Activated CD4-positive, alpha-beta T cell treated with anti-CD3 and anti-CD28 coated beads for 1 hour (primary cell): ENCODE measurements at places on chromosomes 7 and 10.

DNA sequence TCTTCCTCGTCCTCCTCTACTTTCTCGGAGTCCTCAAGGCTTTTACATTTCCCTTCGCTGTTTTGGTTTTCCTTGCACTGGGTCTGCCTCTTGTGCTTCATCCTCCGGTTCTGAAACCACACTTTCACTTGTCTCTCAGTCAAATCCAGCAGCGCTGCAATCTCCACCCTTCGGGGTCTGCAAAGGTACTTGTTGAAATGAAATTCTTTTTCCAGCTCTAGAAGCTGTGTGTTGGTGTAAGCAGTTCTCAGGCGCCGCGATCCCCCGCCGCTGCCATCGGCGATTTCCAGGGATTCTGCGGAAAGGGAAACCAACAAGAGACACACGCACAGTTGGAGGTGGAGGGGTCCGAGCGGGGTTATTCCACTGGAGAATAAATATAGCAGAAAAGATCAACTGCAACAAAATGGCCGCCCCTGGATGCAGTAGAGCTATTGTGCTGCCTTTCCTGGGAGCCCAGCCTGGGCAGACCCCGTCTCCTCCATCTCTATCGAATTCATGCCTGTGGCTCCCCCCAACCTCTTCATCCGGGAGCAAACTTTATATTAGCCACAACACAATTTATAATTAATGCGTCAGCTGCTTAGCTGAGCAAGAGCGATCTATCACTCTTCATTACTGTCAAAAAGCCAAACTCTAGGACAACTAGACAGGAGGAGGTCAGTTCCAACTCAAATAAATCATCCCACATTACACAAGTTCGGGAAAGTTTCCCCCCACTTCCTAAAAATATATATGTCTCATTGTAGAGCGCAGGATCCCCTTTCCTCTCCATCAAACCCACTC is 1.1 kb downstream of the HOXA2 start:
- DNase-seq = no peak

- DNase-seq = no peak
Observed at GRCh38 chr7:155713384-155713783, 68.9 kb downstream of the RBM33 start.

DNA sequence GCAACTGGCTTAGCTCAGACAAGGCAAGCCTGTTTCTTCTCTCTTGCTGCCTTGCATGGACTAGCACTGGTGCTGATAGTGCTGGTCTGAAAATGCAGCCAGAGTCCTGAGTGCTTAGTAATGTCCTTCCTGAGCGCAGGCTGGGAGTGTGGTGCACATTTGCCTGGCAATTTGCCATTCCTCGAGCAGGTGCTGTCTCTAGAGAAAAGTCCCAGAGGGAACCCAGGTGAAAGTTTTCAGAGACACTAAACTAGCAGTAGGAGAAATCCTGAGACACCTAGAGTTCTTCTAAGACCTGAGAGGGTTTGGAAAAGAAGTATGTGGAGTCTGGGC is 1.9 kb downstream of the SFTPD start:
- no peak for DNase-seq

DNA sequence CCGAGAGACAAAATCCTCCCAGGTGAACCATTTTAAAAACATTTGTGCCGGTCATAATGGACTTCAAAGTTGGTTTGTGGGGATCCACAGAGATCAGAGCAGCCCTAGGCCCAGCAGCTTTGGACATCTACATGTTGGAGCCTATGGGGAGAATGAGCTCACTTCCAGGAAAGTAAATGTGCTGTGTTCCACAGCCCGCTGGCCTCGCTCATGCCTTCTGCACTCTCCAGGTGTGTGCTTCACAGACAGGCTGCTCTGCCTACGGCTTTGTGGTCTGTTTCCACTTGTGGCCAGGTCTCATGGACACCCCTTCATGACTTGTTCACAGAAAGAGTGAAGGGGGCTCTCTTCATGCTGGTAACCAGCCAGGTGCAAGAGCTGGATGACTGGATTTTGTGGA is 141.6 kb downstream of the ADARB2 start:
- DNase-seq = no peak

GRCh38 chr7:47256016-47256415 is 325.9 kb downstream of the TNS3 start:
- DNase-seq = no peak

- DNase-seq = no peak
Observed at GRCh38 chr7:12687718-12688171, 312 bp downstream of the ARL4A start.

DNA sequence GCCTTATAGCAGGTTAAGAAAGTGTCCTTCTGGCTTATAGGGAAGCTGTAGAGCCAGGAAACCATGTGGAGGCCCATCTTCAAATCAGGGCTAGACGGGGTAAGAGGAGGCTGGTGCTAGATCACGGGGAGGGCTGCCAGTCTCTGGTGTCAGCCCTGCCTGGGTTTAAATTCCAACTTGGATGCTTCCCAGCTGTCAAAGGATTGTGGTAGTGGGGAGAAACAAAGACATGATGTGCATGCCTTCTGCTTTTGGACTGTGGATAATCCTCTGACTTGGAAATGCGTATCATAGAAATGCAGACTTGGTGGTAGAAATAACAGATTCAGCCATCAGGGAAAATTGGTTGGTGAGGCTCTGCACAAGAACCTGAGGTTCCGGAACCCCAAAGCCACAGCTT is 325.6 kb downstream of the PHTF2 start:
- no peak for DNase-seq
